Gastrocnemius medialis (tissue), 4 donors: ENCODE measurements at places on chromosomes 7 and 10. TPM values are rescaled to one million over a fixed set of nuclear protein-coding genes. Genes with fewer than 3 reads are reported as not detected.

Gene TMEM273
- 9.1 TPM for total RNA-seq

Gene TLX1
- not detected for total RNA-seq

Gene EVX1
- not detected for total RNA-seq

Gene GRM3
- total RNA-seq, result not detected

Gene CD36
- total RNA-seq, result 210 TPM

Gene PDE1C
- 0.46 TPM for total RNA-seq

Gene FKBP6
- not detected for total RNA-seq

Gene TAS2R3
- total RNA-seq, result 0.92 TPM

Gene SORBS1
- 331 TPM for total RNA-seq

Gene NDUFB2
- total RNA-seq, result 793 TPM

Gene NUPR2
- total RNA-seq, result not detected

Gene EN2
- total RNA-seq, result 0.59 TPM

Gene PTN
- 0.46 TPM for total RNA-seq

Gene SDK1
- total RNA-seq, result 1.8 TPM

Gene UBE2D1
- total RNA-seq, result 62.0 TPM

GRCh38 chr10:80729896-80730295 is 192.2 kb downstream of the SH2D4B start:
- DNase-seq, result no peak

- DNase-seq, result no peak
Measured at GRCh38 chr10:126014309-126014708, 117.9 kb downstream of the FANK1 start.

DNA sequence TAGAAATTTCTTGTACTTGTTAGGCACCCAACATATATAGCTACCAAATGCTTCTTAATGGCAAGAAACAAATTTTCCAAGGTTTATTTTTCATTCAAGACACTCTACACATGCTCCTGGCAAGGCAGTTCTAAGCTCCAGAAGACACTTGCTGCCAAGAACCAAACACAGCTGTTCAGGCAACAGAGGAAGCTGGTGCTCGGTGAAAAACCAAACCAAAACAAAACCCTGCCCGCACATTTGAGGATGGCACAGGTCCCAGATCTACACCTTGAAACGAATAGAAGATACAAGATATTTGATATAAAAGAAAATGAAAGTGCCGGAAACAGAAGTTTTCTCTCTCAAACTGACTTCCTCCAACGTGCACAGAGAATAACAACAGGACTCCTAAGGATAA is 4.9 kb upstream of the DNTT start:
- DNase-seq, result no peak

DNA sequence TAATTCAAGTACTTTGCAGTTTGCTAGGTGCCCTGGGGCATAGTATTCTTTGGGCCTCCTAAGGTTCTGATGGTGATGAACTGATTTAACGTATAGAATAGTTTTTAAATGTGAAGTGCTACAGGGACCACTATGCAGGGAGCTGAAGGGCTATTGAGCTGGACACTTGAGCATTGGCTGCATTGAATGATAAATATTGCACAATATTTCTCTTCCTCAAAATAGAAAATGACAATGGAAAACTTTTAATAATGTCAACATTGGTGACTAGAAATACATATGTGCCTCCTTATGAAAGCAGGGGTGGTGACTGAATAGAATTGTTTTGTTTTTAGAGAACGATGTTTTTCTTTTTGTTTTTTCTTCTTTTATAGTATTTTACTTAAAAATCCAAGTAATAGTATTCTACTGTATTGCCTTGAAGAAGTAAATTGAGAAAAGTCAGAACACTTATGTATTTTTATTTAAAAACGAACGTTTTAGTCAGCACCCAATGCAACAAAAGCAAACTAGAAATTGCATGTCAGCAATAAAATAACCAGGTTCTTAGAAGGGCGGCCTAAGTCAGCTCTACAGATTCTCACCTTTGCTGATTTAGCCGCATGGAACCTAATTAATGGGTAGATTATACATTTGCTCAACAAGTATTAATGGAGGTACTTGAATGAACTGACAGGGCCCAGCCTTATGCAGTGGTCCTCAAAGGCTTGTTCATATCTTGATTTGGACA is 244.0 kb upstream of the KLF6 start:
- no peak for DNase-seq

DNA sequence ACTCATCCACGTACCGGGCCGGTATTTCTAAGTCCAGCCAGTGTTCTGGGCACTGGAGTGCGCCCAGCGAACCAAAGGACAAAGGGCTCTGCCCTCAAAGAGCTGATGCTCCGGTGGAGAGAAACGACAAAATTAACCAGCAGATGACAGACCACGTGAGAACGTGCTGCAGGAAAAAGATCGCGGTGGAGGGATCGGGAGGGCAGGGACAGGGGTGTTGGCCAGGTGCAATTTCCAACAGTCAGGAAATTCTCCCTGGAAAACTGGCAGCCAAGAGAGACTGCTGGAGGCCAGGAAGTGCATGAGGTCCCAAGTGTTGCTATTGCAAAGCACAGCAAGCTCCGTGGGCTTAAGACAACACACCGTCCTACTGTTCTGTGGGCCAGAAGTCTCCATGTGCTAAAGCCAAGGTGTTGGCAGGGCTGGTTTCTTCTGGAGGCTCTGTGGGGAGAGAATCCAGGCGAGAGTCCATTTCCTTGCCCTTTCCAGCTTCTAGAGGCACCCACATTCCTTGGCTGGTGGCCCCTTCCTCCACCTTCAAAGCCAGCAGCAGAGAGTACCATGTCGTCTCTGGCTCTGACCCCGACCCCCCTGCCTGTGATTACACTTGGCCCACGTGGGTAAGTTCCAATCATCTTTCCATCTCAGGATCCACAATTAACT is 21.3 kb upstream of the AMZ1 start:
- no peak for DNase-seq

- no peak for DNase-seq
Measured at GRCh38 chr7:113404245-113404644, 285.9 kb upstream of the SMIM30 start.

- no peak for DNase-seq
Measured at GRCh38 chr7:2644562-2645273, 12.9 kb downstream of the TTYH3 start.

- DNase-seq, result no peak
Measured at GRCh38 chr10:30199376-30200016, 140.1 kb upstream of the JCAD start.

- DNase-seq, result no peak
Measured at GRCh38 chr10:49622426-49623425, 8.9 kb downstream of the CHAT start.

- DNase-seq, result no peak
Measured at GRCh38 chr7:4727914-4728705, 46.0 kb downstream of the FOXK1 start.

GRCh38 chr7:104956753-104957450 is 57.1 kb upstream of the KMT2E start:
- DNase-seq, result no peak

GRCh38 chr10:93437086-93437945 is 44.8 kb downstream of the MYOF start:
- peak; percentile 87 for DNase-seq

DNA sequence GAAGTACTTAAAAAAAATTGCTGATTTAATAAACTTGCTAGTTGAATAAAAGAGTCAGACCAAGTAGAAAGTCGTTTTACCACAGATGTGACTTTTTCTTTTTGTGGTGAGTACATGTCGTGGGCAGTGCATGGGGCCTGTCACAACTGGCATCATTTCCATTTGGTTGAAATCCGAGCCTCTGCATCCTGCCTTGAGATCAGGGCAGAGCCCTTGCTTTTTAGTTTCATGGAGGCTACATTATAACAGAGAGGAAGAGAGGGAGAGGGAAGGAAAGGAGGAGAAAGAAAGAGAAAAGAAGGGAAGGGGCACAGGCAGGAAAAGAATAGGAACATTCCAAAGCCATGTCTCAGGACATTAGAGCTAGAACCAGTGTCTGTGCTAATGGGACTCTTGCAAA is 20.4 kb upstream of the INSYN2A start:
- DNase-seq, result no peak

DNA sequence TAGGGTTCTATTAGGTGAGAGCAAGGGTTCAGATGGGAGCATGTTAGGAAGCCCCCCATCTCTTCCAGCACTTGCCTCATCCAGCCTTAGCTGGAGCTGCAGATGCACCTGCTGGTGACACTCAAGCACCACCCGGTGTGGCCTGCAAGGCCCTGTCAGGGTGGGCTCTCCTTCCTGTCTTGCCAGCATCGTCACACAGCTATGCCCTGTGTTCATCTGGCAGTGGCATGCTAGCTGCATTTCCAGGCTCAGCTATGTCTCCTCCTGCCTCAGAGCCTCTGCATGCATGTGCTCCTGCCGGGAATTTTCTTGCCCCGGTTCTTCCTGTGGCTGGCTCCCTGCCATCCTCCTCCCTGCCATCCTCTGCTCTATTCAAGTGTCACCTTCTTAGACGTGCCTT is 129.7 kb upstream of the KLF6 start:
- no peak for DNase-seq

GRCh38 chr10:114303556-114303955 is 64.5 kb downstream of the VWA2 start:
- DNase-seq, result no peak

DNA sequence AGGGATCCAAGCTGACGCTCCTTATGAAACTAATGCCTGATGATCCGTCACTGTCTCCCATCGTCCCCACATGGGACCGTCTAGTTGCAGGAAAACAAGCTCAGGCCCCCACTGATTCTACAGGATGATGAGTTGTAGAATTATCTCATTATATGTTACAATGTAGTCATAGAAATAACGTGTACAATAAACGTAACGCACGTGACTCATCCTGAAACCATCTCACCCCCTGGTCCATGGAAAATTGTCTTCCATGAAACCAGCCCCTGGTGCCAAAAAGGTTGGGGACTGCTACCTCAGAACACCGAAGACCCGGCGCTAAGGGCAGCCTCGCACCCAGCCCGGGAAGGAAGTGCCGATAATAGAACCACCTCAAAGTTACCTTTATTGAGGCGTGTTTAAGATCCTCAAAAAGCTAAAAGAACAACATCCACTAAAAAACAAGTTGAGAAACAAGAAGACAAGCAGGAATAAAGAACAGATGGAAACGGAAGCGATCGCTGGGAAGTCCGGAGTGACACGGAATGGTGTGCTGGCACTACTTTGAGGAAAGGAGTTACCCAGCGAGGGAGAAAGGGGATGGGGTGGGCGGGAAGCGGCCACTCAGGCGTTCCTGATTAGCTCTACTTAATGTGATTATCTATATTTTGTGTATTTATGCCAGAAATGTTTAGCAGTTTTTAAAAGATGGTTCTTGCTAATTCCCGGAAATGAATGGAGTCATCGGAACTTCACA is 50.1 kb upstream of the PRKAR1B start:
- DNase-seq, result no peak

DNA sequence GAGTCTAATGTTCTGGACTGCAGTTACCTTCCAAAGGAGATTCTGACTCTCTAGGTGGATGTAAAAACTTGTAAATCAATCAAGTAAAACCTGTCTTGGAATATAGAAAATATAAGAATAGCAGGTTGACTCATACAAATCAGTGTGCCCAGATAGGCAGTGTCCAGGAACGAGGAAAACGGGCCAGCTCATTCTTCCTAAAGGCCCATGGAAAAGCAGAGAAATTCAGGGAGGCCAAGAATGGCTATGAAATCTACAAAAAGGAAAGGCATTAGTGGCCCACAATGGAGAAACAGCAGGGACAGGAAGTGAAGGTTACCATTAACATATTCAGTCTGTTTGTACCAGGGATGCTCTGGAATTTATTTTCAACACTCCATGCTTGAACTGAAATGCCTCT is 14.9 kb downstream of the GLI3 start:
- no peak for DNase-seq

GRCh38 chr10:48700493-48700892 is 15.8 kb downstream of the WDFY4 start:
- DNase-seq, result no peak

DNA sequence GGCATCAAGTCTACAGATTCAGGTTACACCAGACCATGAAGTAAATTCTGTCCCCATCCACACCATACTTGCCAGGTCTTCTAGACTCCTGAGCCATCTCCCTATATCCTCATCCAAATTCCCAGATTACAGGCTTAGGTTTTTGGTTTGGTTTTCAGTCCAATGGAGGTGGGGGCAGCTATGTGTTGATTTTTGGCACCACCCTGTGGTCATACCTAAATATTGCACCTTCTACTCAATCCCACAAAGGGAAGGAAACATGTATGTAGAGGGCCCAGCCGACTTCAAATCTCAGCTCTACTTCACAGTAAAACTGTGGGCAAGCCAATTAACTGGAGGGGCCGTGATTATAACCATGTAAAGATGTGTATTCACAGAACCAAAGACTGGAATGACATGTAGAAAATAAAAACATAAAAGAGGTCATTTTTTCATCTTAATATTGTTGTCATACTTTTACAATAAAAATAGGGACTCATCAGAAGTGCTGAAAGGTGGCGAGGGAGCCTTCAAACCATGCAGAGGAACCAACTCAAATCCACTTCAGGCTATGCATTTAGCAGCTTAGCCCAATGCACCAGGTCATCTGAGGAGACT is 19.8 kb downstream of the ERCC6 start:
- no peak for DNase-seq

GRCh38 chr7:119283353-119283752 is 989.6 kb upstream of the KCND2 start:
- DNase-seq, result no peak

DNA sequence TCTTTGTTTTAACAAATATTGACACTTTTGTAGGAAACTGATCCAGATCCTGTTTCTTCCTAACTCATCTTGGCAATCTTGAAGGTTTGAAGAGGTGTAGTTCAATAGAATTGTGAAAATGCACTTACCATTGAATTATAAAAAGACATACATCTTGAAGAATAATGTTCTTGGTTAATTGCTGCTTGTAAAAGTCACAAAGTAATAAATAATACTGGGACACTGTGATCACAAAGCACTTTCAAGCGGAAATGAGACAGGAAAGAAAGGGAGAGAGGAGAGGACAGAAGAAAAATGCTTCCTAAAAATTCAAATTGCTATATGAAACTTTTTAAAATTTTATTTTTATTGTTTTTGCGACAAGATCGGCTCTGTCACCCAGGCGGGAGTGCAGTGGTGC is 15.2 kb upstream of the NFE2L3 start:
- DNase-seq, result no peak

- no peak for DNase-seq
Measured at GRCh38 chr10:102712089-102712488, 2.1 kb downstream of the ARL3 start.

DNA sequence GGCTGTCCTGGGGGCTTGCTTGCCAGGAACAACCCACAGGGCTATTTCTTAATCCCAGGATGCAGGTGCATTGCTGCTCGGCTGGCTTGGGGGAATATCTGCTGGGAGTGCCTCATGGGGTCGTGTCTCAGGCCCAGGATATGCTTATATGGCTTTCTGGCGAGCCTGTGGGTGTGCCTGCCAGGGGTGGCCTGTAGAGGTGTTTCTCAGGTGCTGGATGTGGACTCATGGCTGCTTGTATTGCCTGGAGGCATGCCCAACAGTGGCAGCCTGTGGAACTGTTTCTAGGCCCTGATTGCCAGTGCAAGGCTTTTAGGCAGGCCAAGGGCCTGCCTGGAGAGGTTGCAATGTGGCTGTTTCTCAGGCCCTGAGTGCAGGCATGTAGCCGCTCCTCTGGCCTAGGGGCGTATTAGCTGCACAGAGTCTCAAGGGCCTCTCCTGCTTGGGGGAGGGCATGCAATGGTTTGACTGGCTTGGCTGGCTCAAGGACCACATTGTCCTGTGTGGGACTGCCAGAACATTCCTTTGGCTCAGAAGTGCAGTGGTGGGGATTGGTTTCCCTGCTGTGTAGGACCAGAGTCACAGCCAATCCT is 202.1 kb downstream of the ATRNL1 start:
- DNase-seq, result no peak
